ENCODE measurements at places on chromosomes 4 and X.

GRCh38 chrX:11792461-11793421 is 34.7 kb downstream of the MSL3 start:
- no peak for DNase-seq

DNA sequence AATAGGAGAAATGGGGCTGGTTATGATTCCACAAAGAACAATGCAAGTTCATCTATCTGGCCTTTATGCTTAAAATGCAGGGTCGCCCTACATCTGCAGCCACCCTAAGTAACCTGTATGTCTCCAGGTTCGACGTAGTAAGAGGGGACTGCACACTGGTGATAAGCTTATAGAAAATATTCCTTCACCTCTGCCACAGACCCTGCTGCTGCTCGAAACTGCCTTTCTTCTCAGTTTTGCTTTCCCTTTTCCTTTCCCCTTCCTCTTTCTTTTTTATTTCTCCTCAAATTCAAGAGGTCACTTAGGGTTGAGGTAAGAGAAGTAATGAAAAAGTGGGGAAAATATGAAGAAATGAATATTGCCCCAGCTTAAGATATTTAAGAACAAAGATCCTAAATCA is 123.5 kb downstream of the DCHS2 start:
- DNase-seq, result no peak

DNA sequence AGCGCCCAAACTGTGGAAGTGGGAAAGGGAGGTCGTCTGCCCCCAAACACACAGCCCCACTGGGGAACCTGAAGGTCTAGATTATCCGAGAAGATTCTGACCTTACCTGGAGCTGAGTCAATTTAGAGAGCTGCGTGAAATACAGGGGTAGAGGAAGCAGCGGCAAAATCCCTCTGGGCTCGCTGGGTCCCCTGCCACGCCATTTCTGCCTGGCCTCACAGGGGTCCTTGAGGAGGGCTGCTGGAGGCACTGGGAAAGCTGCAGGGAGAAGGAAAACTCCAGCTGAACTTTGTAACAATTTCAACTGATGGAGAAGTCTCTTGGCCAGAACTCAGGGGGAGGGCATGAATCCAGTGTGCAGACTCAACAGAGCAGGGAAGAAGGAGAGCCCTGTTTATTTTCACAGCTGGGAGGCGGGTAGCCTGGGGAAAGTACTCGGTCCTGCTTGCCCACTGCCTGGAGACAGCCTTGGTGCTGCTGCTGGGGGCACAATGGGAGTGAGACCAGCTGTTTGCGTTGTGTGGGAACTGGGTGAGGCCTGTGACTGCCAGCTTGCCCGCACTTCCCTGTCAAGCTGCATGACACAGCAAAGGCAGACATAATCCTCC is 93.2 kb upstream of the MAPK10 start:
- no peak for DNase-seq

GRCh38 chr4:185204238-185204910 is 574 bp upstream of the CFAP97 start:
- DNase-seq, result no peak

DNA sequence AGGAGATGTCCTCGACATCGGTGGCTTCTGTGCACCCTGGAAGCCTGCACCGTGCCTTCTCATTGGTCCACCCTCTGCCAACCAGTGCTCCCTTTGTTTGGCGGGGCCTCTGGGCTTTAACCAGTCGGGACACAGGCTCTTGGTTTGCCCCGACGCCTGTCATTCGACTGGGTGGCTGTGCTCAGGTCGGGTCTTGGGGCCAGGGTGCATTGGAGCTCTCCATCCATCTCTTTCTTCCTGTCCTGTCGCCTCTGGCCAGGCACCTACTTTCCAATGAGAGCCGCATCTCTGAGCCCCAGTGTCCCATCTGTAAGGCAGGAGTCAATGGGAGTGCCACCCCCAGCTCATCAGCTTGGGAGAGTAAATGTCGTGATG is 37.2 kb upstream of the NHSL2 start:
- no peak for DNase-seq

DNA sequence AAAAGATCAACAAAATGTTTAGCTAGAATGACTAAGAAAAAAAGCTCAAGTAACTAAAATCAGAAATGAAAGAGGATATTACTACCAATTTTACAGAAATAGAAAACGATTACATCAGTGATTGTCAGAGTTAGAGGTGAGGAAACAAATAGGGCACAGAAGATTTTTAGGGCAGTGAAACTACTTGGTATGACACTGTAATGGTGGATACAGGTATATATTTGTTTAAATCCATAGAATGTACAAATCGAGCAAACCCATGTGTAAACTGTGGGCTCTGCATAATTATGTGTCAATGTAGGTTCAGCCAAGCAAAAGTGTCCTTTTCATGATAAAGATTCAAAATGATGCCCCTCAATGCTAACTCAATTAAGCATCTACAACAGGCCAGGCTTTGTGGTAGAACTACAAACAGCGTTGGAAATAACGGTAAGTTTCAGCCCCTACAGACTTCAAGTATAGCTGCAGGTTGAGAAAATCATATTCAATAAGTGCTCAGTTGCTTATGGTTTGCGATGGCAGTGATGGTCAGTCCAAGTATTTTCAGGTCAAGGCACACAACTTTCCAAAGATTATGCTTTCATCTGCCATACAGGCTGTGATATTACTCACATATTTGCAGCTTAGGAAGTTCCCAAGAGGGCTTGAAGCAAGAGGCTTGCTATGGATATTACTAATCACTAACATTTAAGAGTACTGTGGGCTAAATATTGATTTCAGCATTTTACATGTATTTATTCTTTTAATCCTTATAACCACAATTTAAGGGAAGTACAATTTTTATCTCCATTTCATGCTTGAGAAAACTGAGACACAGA is 158.6 kb downstream of the TET2 start:
- no peak for DNase-seq

GRCh38 chrX:49284212-49284611 is 14.6 kb downstream of the PPP1R3F start:
- DNase-seq, result no peak

DNA sequence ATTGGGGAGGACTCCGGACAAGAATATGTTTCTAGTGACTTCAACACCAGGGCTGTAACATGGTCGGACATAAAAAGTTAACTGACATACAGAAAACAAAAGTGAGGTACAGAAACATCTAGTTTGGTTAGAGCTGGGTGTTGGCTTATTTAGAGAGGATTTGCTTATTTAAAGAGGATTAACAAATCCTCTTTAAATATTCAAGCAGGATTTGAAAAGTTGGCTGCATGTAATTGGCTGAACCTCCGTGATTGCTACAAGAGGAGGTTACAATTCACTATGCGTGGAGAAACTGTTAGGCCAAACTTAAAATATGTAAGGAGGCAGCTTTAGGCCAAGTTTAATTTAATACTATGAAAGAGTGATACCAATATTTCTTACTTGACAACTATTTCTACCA is 2707.4 kb downstream of the ARAP2 start:
- DNase-seq, result no peak

GRCh38 chr4:85177679-85178078 is 211.2 kb upstream of the WDFY3 start:
- DNase-seq, result no peak

DNA sequence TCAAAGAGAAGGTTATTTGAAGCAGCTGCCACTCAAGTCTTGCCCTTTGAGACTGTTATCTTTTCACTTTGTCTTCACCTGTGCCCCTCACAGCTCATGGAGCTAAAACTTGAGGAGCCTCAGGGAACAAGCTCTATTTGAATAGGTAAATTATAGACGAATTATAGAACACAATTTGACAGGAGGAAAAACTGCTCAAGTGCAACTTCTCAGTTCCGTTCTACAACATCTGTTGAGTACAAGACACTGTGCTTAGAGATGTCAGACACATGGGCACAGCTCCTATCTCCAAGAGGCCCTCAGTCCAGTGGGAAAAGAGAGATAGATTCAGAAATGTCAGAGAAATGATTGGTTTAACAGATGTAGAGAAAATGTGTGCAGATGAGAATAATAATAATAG is 5.1 kb downstream of the PPP1R2C start:
- DNase-seq, result no peak

GRCh38 chr4:30258949-30259348 is 461.2 kb upstream of the PCDH7 start:
- DNase-seq, result no peak

- DNase-seq, result no peak
These were observed 85.3 kb upstream of the LIMCH1 start for GRCh38 chr4:41452484-41453225.

DNA sequence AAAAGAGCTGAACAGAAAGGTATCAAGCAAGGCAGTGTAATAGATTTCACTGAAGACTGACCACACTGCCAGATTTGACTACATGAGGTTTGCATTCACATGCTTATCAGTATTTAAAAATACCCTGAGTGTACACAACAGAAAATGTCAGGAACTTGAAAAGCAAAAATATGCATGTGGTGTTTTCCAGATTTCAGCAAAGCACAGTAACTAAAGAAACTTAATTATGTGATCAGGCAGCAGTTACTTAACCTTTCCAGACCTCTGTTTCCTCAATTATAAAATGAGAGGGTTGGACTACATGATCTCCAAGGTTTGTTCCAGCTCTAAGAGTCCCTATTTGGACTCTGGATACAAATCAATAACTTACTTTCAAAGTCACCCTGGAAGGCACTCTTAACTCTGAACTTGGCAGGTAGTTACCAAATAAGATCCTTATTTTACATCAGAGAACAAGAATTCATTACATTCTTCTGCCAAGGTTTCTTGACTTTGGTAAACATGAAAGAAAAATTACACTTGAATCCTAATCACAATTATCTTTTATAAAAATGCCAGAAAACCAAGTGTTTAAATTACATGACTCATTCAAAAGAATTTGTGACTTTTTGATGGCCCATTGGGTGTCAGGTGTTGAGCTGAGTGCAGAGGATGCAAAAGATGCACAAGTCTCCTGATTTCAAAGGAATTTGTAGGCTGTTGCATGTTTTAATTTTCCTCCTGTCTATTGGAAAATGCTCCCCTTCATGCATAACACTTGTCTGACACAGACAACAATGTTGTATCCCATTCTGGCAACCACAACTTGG is 241.6 kb downstream of the MGST2 start:
- no peak for DNase-seq

DNA sequence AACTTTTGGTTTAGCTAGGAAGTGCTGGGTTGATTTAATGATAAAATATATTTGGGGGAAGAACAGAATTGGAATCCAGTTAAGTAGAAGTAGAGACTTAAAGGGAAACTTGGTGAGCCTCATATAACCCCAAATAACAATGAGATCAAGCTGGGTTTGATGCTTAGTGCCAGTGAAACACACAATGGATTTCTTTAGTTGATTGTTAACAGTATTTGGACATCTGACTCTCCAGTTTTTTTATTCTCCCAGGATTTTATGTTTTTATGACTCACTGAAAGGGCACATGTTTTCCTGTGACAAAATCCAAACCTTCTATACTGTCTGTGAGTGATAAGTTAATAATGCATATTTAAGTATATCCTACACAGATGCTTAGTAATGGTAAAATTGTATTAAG is 2.7 kb upstream of the NEUROG2 start:
- DNase-seq, result no peak

GRCh38 chr4:162610116-162610515 is 446.3 kb upstream of the FSTL5 start:
- DNase-seq, result no peak

- no peak for DNase-seq
These were observed 49.9 kb upstream of the GIMD1 start for GRCh38 chr4:106418444-106418843.

- no peak for DNase-seq
These were observed 95.9 kb downstream of the EGF start for GRCh38 chr4:110008540-110008939.

- DNase-seq, result no peak
These were observed 153.2 kb downstream of the SHROOM3 start for GRCh38 chr4:76588274-76588673.

DNA sequence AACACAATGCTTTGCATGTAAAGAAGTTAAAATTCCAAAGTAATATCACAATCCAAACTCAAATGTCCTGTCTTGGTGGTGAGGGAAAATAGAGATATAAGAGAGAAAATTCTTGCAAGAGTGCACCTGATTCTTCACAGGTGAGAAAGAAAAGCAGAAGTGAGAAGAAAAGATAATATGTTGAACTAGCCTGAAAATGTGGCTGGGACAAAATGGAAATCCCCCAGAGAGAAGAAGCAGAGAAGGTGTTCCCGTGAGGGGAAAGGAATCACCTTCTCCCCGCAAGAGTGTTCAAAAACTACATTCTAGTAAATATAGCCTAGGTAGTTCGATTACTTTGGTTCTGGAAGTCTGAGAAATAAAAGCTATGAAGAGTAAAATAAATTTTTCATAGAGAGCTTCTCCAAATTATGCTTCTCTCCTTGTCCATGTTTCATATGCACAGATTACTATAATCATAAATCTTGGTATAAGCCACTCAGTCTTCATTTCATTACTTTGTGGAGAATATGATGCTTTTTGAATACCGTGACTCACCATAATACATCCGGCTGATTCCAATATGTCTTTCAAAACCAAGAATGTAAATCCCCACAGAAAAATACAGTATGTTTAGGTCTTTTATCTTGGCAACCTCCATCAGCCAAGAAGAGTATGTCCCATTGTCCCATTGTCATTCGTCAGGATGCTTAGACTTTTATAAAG is 63.1 kb downstream of the COX18 start:
- DNase-seq, result no peak

DNA sequence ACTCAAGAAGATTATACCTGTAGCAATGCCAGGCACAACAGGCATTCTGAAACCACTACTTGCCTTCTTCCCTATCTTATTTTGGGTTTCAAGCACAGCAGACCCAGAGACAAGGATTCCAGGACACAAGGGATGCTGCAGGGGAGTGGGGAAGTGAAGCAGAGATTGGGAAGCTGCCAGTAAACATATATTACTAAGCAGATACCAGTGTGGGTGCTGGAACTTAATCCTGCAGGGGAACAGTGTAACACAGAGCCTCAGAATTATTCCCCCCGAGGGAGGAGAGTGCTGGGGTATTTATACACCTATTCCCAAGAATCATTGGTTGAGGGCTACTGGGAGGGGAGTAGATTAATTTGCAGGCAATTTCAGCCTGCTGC is 33.3 kb upstream of the MAML3 start:
- DNase-seq, result no peak

- DNase-seq, result no peak
These were observed 540.3 kb downstream of the PCDH18 start for GRCh38 chr4:136992032-136992431.

DNA sequence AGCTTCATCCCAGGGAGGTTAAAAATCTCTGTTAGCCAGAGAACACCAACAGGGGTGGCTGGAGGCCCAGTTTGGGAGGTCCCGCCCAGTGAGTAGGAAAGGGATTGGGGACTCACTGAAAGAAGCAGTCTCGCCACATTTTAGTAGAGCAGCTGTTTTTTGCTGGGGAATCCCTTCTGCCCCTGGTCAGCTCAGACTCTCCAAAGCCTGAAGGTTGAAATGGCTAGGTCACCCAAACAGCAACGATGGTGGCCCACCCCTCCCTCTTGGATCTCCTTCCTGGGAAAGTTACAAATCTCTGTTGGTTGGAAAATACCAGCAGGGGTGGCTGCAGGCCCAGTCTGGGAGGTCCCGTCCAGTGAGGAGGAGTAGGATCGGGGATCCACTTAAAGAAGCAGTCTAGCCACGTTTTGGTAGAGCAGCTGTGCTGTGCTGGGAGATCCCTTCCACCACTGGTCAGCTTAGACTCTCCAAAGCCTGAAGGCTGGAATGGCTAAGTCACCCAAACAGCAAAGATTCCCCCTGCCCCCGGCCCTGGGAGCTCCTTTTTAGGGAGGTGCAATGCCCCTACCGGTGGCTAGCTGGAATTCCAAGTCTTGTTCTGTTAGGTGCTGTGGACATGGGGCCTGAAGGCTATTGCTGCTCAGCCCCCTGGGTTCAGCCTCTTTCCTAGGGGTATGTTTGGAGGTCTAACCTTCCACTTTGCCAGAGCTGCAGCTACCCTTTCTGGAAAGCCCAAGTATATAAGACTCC is 40.0 kb upstream of the TEX13A start:
- DNase-seq, result no peak
